ENCODE measurements at places on chromosomes 13 and 19.

DNA sequence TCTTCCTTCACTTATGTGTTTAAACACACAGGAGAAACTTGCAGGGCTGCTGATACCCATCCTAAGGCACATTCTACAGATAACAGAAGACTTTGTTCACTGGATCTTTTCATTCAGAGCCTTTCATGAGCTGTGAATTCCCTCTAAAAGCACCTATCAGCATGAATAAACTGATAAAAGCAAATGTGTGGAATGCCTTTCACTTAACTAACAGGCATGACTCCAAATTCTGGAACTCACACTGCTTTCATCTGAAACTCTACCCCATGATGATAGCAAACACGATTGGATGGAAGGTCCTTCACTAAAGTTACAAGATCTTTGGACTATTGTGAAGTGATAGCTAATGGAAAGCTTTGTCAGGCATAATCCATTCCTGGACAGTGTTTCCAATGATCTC is 457.3 kb downstream of the EFNB2 start:
- no peak for DNase-seq

DNA sequence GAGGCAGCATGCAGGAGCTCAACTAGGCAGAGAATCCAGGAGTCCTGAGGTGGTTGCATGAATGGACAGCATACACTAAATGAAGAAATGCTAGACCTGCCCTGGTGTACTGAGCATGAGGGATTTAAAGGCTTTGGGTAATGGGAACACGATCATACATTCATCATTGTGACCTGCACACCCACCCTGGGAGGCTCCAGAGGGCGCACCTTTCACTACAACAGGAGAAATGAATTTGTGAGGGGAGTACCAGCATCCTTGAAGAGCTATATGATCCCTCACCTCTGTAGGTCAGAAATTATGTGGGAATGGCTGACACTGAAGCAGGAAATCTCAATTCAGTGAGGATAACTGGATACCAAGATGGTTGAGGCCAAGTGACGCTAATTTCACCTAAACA is 8.9 kb downstream of the KLK2 start:
- DNase-seq, result no peak

GRCh38 chr13:74246487-74246886 is 112.3 kb upstream of the KLF12 start:
- peak; percentile 73 for DNase-seq

DNA sequence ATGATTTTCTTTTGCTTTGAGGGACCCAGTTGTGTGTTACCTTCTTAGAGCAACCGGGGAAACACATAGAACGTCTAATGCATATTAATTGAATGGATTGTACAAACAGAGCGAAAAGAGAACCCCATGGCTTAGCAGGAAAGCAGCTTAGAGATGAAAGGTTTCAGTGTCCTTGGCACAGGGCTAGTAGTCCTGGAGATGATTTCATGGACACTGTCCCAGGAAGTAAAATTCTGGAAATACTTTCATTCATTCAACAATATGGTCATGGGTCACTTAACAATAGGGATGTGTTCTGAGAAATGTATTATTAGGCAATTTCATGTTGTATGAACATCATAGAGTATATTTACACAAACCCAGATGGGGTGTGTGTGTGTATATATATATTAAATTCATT is 9.7 kb upstream of the FUT2 start:
- DNase-seq, result no peak

- DNase-seq, result no peak
Observed at GRCh38 chr19:38869160-38869835, 8.8 kb downstream of the RINL start.

DNA sequence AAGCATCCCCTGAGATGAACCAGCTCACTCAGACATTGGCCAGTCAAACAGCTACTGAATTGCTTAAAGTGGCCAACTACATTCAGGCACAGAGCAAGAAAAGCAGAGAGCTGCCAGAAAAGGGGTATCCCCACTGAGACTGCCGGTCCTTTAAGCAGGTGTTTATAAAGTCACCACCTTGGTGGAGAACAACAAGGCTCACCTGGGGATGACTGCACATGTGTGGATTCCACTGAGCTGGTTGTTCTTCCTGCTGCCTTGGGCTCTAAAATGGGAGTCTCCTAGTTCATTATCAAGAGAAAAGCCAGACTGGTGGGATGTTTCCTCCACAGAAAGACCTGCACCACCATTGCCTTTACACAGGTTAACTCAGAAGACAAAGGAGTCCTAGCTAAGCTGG is 51.8 kb upstream of the IPO5 start:
- DNase-seq, result no peak

- peak; percentile 61 for DNase-seq
Observed at GRCh38 chr19:35846038-35846668, 6.2 kb downstream of the NPHS1 start.

DNA sequence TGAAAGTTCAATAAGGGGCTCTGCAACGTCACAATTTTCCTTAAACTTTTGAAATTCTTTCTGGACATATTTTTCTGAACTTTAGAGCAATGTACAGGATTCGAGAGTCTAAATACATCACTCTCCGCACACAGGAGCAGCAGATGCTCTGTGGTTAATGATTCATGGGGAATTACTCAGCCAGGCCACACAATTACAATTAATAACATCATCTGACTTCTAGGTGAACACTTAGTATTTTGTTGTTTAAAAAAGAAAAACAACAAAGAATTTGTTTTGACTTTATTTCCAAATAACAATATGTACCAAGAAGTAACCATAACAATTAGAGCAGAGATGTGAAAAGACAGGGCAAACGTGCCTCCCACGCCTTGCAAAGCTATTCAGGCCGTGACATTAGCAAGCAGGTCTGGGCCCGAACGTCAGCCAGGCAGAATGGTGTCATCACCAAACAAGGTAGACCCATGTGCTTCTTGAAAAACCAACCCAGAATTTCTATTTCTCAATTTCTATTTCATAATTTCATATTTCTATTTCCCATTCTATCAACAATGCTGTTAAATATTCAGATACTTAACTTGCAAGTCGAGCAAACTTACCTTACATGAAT is 236.3 kb downstream of the COL4A1 start:
- no peak for DNase-seq

- no peak for DNase-seq
Observed at GRCh38 chr13:27161980-27162379, 9.6 kb downstream of the USP12 start.

DNA sequence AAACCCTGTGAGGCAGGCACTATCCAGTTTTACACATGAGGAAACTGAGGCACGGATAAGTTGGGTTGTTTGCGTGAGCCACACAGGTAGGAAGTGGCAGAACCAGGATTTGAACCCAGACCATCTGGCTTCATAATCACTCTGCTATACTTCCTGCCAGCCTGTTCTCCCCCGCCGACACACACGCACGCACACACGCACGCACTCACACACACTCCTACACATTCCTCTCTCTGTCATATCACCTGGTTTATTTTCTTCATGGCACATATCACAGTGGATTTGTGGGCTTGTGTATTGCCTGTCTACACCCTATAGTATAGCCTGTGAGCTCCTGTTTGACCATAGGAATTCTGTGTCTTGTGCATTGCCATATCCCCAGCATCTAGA is 140.0 kb downstream of the SIPA1L3 start:
- peak; percentile 15 for DNase-seq

DNA sequence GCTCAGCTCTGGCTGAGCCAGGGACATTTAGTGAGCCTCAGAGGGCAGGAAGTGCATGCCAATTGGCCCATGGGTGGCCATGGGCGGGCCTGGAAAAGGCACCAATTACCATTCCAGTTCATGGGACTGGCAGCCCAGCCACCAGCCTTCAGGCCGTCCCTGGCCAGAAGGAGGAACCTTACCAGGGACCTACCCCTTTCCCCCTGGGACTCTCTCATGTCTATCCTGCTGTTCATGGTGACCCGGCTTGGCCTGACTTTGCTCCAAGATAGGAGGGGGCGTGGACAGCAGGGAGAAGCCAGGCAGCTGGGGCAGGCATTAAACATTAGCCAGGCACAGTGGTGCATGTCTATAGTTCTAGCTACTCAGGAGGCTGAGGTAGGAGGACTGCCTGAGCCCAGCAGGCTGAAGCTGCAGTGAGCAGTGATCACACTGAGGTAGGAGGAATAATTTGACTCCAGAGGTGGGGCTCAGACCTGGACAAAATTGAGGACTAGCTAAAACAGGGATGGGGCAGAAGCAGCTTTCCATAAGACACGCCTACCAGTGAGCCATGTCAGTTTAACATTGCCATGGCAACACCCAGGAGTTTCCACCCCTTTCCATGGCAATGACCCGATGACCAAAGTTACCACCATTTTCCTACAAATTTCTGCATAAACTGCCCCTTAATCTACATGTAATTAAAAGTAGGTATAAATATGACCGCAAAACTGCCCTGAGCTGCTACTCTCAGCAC is 14.3 kb upstream of the ZNF426 start:
- no peak for DNase-seq

GRCh38 chr19:40344422-40344821 is 3.8 kb downstream of the C19orf47 start:
- no peak for DNase-seq

DNA sequence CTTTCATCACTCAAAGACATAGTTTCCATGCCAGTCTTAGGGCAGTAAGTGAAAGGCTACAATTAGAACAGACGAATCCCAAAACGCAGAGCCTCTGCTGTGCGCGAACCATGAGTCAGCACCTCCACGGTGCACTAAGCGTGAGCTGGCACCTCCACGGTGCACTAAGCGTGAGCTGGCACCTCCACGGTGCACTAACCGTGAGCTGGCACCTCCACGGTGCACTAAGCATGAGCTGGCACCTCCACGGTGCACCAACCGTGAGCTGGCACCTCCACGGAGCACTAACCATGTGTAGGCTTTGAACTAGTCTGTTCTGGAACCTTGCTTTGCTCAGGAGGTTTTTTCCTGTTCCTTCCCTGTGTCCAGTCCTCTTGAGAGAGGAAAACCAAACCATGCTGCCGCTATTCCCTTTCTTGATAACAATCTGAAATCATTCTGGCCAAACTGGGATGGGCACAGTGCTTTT is 120.6 kb downstream of the IRS2 start:
- DNase-seq, result no peak

- no peak for DNase-seq
Observed at GRCh38 chr19:38402623-38402966, 298 bp upstream of the FAM98C start.

GRCh38 chr13:111658145-111659100 is 338.0 kb downstream of the TEX29 start:
- no peak for DNase-seq

GRCh38 chr13:59671881-59672280 is 491.8 kb downstream of the DIAPH3 start:
- DNase-seq, result peak; percentile 47

- no peak for DNase-seq
Observed at GRCh38 chr19:38277969-38278680, 13.8 kb downstream of the SPINT2 start.

GRCh38 chr19:34671972-34672371 is 5.0 kb downstream of the SCGB2B2 start:
- no peak for DNase-seq

DNA sequence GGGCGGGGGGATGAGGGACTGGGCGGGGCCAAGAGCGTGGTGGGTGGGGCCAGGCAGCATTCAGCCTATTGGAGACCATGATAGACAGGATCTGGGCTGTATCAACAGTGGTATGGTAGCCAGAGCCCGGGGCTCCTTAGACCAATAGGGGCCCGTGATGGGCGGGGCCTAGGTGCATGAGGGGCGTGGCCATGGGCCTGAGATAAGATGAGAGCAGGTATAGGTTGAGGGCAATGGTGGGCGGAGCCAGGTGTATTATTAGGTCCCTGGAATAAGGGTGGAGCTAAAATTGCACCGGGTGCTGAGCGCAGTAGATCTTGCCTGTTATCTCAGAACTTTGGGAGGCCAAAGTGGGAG is 5.3 kb downstream of the ABCA7 start:
- DNase-seq, result peak; percentile 16

DNA sequence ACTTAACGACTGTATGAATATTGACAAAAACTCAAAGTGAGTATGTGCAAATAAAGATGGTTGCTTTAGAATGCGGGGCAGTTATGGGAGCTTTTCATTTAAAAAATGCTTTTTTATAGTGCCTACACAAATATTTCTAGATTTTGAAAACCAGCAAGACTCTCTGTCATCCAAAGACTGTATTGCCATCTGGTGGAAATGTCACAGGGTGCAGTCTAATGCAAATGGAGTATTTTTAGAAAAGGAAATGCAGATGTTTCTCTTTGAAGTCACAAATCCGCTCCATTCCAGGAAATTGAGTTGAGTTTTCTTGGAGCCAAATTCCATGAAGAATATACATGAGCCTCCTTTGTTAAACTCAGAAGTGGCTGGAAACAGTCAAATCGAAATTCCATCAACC is 2.3 kb upstream of the C1QTNF9B start:
- peak; percentile 2 for DNase-seq

GRCh38 chr19:41951686-41952172 is 7.4 kb downstream of the RABAC1 start:
- DNase-seq, result peak; percentile 67

GRCh38 chr19:28359431-28360414 is 853.2 kb downstream of the UQCRFS1 start:
- no peak for DNase-seq

GRCh38 chr19:47227352-47228167 is 3.4 kb downstream of the BBC3 start:
- peak; percentile 19 for DNase-seq

DNA sequence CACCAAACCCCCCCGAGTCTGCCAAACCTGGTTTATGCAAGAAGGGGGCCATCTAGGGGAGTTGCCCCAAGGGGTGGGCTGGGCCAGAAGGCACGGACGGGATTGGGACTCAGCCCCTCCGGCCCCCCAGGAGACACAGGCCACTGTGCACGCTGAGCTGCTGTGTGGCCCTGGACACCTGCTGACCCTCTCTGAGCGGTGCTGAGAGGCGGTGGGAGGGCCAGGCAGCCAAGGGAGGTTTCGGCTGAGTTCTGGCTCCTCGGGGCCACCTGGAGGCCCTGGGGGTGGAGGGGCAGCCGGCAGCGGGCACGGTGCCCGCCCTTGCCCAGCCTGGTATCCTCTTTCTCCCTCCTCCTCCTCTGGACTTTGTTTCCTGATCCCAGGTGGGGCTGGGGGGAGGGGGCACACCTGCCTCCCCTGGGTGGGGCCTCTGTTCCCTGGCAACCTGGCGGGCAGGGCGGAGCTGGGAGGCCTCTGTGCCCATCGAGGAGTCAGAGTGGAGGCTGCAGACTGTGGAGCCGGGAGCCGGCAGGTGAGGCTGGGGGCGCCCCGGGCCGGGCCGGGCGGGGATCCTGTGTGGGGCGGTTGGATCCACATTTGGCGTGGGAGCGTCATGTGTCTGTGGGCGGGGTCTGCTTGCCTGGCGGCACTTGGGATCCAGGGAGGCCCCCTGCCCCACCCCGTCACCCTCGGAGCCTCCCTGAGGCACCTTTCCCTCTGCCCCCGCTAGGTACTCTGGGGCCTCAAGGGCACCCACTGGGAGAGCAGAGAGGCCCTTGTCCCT is at the start of gene MISP:
TSS of gene MISP (plus strand) at position 473 of the 784 bp plus-strand sequence. CDS start 5,835 bp downstream, outside the sequence.
- peak; percentile 93 for DNase-seq

- DNase-seq, result no peak
Observed at GRCh38 chr19:5321851-5322681, 18.5 kb downstream of the PTPRS start.

DNA sequence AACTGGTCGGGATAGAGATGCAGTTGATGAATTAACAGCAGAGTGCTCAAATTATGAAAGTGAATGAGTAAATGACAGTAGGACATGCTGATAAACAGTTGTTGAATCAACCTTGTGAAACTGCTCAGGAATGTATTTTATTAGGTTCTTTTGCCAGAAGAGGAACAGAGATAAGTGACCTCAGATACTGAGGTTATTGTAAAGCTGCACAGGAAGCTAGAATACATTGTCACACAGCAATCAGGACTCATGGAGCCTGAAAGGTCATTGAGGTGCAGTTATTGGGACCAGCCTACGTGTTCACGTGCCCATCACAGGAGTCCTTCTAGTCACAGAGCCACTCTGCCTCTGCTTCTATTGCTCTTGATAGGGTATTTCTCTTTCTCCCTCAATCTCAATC is 47.5 kb upstream of the MED4 start:
- DNase-seq, result no peak
